Breast epithelium (tissue), 4 donors: ENCODE measurements at places on chromosomes 11 and 22. TPM values are rescaled to one million over a fixed set of nuclear protein-coding genes. Genes with fewer than 3 reads are reported as not detected.
A peak's percentile ranks its signal among the peaks of the same experiment; 100 is the strongest.

DNA sequence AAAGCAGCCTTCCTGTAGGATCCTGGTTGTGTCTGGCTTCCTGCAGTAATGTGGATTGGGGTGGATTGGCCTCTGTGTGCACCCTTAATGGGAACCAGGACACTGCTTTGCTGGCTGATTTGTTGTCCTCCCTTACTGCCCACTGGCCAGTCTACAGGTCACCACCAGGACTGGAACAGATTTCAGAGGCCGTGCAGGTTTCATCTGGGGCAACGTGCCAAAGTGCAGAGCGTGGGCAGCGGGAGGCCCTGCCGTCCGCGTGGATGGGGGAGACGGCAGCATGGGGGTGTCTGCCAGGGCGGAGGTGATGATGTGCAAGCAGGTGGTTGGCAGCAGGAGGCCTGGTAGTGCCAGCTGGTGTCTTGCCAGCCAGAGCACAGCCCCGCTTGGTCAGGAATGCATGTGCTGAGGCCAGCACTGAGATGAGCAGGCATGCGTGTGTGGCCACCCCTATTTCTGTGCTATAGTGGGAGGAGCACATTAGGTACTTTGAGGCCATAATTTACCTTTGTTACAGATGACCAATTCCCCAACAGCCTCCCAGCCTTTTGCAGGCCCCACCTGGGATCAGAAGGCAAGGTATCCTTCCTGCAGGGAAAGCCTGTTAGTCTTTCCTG is 24.3 kb downstream of the BCR start:
- DNase-seq = peak; percentile 60

DNA sequence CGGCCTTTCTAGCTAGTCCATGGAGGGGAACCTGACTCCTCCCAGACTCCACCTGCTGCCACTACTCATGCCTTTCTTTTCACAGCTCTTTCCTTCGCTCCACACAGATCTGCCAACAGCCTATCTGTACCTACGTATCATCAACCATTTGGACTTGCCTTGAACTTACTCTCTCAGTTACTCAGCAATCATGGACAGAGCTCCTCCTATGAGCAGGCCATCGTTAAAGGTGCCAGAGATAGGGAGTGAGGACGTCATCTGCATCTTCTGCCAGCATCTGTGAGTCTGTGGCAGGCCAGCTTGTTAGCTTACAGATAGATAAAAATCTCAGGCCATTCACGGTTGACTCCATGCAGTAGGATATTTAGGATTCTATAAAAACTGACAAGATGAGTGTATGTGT is 162.9 kb upstream of the ZBED5 start:
- no peak for DNase-seq

DNA sequence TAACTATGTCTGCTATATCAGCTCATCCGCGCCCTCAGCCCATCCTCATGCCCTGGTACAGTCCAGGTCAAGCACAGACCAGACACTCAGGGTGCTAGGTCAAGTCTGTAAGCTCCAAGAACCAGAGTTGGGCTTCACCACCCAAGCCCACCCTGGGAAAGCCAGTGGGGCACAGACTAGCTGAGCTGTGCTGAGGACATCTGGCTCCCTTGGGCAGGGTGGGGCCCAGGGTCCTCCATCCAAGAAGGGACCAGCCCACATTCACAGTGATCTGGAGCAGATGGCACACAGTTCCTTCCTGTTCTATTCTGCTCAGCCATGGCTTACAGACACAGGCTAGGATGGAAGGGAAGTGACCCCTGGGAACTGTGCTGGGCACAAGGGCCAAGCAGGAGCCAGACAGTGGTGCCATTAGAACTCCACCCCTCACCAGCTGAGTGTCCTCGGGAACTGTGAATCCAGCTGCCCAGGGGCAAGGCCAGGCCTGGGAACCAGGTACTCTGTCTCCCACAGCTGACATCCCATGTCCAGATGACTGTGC is 9.1 kb downstream of the P2RY6 start:
- no peak for DNase-seq

GRCh38 chr11:130915603-130916237 is 559 bp downstream of the SNX19 start:
- no peak for DNase-seq

- DNase-seq = peak; percentile 77
These were observed 28.1 kb downstream of the IGSF9B start for GRCh38 chr11:133928628-133929059.

GRCh38 chr11:5604896-5605295 is 8.5 kb downstream of the TRIM6 start:
- DNase-seq = no peak

GRCh38 chr22:32625985-32626384 is 151.4 kb downstream of the FBXO7 start:
- DNase-seq = no peak

- no peak for DNase-seq
These were observed 456 bp upstream of the PARVB start for GRCh38 chr22:44023404-44024287.

DNA sequence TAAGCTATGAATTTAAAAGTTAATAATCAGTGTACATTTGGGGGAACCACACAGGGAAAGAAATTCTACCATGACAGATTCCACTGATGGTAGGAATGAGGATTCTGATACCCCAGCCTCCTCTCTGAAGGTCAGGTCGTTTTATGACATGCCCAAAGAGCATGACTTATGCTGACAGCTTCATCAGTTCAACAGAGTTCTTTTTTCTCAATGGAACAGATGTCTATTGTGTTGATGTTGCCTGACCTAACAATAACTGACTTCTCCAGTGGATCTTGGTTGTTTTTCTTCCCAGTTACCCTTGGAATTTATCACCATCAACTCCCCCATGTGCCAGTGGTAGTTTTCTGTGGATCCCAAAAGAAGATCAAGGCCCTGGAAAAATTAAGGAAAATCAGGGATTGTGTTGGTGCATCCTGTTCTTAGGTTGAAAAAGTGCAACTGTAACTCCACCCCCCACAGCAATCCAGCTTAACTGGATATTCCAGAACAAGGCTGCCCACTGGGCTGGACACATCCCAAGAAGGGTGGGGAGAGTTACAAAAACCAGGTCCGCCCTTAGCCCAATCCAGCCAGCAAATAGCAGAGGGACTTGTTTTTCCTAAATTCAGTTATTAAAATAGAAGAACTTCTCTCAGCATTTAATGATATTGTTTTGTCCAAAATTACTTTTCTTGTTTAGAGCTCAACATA is 31.5 kb upstream of the CAT start:
- DNase-seq = peak; percentile 58

DNA sequence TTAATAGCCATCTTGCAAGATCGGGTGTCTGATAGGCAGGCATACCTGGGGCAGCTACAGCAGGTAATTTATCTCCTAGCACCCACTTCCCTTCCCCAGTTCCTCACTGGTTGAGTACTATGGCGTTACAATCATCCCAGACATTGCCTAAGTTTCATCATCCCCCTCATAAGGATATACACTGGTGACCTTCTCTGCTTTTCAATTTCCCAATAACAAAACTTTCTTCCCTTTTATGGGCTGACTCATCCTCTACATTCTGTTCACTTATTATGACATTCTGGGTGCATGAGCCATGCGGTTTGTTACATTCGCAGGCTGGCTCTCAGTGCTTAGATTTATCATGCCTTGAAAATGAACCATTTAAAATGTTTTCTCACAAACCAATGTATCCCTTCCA is 5.0 kb upstream of the MRPL11 start:
- DNase-seq = no peak

- no peak for DNase-seq
These were observed 1.1 kb upstream of the MRGPRX4 start for GRCh38 chr11:18171377-18172000.

- no peak for DNase-seq
These were observed 11.2 kb downstream of the GAL start for GRCh38 chr11:68695531-68695930.

- no peak for DNase-seq
These were observed 46.7 kb upstream of the CCDC34 start for GRCh38 chr11:27409742-27410141.

GRCh38 chr11:93843906-93844305 is 6.5 kb downstream of the VSTM5 start:
- DNase-seq = no peak

DNA sequence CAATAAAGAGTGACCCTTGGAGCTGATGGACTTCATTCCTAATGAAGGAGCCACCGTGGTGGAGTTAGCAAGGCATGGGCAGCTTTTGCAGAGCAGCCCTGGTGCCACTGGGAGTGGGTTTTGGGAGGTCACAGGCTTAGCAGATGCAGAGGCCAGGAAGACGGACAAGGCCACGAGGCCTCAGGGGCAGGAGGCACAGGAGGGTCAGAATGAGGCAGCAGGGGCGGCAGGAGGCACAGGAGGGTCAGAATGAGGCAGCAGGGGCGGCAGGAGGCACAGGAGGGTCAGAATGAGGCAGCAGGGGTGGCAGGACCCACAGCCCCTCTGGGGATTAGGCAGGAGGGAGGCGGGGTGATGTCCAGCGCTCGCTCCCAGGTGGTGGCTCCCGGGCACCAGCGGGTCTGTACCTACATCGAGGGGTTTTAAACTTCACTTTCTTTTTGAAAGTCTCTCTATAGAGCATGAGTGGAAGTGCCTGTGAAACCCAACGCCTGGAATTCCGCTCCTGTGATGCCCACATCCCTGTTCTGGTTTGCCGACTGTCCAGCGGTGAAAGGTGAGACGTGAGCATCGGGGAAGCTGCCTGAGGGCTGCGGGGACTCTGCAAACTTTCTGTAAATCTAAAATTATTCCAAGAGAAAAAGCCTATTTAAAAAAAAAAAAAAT is 521.6 kb downstream of the BRD1 start:
- DNase-seq = peak; percentile 6

DNA sequence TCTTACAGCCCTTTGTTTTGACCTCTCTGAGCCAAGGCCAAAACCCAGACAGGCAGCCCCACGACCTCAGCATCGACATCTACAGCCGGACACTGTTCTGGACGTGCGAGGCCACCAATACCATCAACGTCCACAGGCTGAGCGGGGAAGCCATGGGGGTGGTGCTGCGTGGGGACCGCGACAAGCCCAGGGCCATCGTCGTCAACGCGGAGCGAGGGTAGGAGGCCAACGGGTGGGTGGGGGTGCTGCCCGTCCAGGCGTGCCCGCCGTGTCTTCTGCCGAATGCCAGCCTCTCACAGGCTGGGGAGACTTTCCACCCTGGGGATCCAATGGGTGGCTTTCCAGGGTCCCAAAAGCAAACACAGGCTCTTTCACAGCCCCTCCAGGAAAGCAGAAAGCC is 37.1 kb upstream of the PPP6R3 start:
- no peak for DNase-seq

GRCh38 chr11:77063407-77063806 is 3.4 kb upstream of the CAPN5 start:
- no peak for DNase-seq

- DNase-seq = no peak
These were observed 65.4 kb downstream of the CYP2R1 start for GRCh38 chr11:14826600-14826999.

Gene CPT1B
- 39.4 TPM for total RNA-seq

Gene OR56A1
- not detected for total RNA-seq

Gene MOV10L1
- 0.44 TPM for total RNA-seq

Gene KAT5
- total RNA-seq = 66.7 TPM

Gene RCOR2
- total RNA-seq = 0.33 TPM

Gene OR5P2
- total RNA-seq = not detected

Gene ZBTB16
- 358 TPM for total RNA-seq

Gene MMP7
- total RNA-seq = 2.1 TPM

Gene NAALAD2
- total RNA-seq = 1.8 TPM

Gene SLC1A2
- 23.7 TPM for total RNA-seq

Gene MEI1
- total RNA-seq = 4.3 TPM
